ENCODE measurements at places on chromosomes 5 and 9. TPM values are rescaled to one million over a fixed set of nuclear protein-coding genes. Genes with fewer than 3 reads are reported as not detected.

SLC25A48 gene
- total RNA-seq = 0.91 TPM

OR13J1 gene
- total RNA-seq = not detected

ANGPTL2 gene
- 8.5 TPM for total RNA-seq

SPINK6 gene
- not detected for total RNA-seq

RECK gene
- 12.5 TPM for total RNA-seq
